Colonic mucosa (tissue), 4 donors: ENCODE measurements at places on chromosomes 1 and 21.
A peak's percentile ranks its signal among the peaks of the same experiment; 100 is the strongest.

GRCh38 chr21:46022551-46023525, 41.3 kb downstream of the COL6A1 start:
- no peak for DNase-seq

DNA sequence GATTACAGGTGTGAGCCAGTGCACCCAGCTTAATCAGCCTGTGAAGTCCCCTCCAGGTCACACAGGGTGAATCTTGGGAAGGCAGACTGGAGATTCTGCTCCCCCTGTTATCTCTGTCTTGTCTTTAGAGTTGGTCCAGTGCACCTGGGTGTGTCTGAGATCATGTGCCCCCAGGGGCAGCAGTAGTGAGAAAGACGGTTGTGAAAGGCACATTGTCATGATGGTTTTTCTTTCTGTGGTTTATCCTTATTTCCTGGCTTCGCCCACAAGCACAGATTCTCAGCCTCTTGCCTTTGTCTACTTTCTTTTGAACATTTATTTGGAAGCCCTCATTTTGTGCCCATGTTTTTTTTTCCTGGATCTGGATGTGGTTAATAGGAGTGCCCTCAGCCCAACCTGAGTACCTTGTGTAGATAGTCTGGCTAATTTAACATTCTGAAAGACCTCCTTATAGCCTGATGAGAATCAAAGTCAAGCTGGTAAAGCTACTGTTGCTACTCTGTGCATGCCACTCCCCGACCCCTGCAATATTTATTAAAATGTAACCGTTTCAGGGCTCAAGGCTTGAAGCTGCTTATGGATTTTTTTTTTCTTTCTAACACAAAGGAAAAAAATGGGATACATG, 23.7 kb downstream of the UCK2 start:
- DNase-seq: no peak

DNA sequence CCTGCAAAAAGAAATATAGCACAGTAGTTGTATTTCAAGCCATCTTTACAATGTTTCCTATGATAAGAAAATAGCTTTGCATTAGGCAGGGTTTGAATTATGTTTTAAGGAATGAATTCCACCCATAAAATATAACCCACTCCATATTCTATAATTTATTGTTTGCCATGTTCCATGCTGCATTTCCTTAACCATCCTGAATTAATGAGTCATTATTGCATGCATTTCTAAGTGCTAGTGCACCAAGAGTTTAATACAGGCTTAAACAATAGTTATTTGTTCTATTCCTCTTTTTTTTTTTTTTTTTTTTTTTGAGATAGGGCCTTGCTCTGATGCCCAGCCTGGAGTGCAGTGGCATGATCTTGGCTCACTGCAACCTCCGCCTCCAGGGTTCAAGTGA, 45.2 kb downstream of the MIGA1 start:
- DNase-seq: no peak

GRCh38 chr1:201036188-201036842, 12.8 kb upstream of the KIF21B start:
- no peak for DNase-seq

GRCh38 chr1:22953057-22953739, 19.5 kb downstream of the LACTBL1 start:
- no peak for DNase-seq

DNA sequence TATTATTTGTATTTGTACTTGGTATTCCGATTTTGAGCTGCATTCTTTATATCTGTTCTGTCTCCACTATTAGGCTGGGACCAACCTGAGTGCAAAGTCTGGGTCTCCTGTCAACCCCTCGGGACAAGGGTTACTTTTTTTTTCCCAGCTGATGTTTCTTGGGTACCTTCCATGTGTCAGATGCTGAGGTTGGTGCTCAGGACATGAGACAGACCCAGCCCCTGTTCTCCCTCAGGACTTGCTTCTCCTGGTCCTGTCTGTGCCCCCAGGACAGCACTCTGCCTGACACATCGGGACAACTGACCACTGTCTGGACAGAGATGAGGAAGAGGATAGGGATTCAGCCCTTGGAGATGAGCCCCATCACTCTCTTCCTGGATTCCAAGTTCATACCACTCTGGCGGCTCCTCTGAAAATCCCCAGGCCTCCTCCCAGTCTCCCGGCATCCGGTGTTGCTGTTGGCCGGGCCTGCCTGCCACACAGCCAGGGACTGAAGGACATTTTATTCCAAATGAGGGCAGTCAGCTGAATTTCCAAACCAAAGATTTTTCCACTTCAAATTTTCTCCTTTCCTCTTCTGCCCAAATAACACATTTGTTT, 55.6 kb upstream of the FMOD start:
- DNase-seq: peak; percentile 47

DNA sequence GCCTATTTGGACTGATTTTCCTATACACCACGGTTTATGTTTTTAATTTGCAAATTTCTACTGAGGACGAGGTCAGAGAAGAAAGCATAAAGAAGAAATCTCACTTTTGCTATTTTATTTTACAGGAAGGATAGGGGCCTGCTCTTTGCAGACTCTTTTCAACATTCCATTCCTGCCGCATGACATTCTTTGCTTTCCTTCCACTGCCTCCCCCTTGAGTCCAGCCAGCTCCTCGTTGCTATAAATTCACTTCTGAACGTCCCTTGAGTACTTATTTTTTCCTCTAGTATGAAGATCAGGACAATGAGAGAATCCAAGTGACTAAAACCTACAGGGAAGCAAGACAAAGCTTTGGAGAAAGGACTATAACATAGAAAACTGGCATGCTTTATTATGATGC, 53.4 kb upstream of the PTGFR start:
- DNase-seq: no peak

- no peak for DNase-seq
Measured at GRCh38 chr1:61746813-61747212, 4.5 kb downstream of the PATJ start.

DNA sequence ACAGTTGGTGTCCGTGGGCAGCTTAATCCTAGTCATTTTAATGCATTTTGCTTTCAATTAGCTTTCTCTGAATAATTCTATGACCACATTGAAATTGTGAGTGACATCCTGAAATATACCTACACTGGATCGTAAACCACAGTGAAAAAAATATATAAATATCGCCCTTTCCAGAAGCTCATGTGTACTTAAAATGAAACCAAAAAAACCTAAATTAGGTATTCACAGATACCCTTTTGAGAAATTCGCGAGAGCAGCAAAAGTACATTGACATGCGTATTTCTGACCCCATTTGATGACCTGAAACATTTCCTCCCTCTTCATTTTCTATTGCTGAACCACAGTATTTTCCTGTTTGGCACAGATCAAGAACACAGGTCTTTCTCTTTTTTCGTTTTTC, 253.8 kb downstream of the LTN1 start:
- no peak for DNase-seq

- no peak for DNase-seq
Measured at GRCh38 chr1:115929881-115930280, 46.4 kb upstream of the SLC22A15 start.

GRCh38 chr1:177130451-177130945, 34.0 kb downstream of the ASTN1 start:
- no peak for DNase-seq

DNA sequence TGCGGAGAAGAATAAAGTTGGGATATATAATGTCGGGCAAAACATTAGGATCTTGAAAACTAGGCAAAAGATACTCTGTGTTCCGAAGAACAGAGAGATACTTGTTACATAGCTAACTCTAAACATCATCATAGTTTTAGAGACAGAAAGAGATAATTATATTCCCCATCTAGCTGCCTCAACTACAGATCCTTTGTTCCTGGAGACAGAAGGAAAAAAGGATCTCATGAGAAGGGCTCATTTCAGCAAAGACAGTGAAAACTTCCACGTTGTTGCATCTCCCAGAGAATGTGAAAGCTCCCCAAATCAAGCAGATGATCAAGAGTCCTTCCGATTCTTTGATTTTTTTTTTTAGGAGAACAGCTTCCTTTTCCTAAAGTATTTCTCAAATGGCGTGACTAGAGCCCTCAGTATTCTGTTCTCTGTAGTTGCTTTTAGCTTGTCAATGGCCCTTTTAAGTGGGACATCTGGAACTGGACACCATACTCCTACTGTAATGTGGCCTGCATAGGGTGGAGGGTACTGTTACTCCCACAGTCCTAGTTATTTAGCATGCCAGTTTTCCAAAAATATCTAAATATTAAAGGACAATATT, 1048.2 kb downstream of the TTLL7 start:
- no peak for DNase-seq

GRCh38 chr1:71561729-71562128, 480.9 kb upstream of the ZRANB2 start:
- no peak for DNase-seq

- peak; percentile 56 for DNase-seq
Measured at GRCh38 chr1:47696737-47697441, 259.0 kb downstream of the FOXD2 start.

GRCh38 chr1:247332215-247332622, 552 bp upstream of the ZNF496 start:
- peak; percentile 45 for DNase-seq

DNA sequence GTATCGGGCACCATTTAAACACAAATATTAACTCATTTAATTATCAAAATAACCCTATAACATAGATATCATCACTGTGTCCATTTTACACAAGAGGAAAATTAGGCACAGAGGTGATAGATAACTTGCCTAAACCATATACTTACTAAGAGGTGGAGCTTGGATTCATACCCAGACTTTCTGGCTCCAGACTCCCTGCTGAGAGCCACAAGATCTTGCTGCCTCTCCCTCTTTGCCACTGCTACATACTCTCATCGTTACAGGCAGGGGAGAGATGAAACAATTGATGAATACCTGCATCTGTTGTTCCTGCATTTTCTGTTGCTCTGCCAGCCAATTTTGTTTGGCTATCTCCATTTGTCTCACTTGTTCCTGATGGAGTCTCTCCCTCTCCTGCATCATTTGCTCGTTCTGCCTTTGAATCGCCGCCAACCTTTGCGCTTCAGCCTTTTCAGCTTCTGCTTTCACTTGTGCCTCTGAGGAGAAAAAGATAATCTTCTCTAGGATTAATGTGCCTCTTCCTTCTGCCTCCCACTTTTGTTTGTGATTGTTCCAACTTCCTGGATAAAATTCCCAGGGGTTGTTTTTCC, 10.6 kb downstream of the GBP5 start:
- DNase-seq: no peak

DNA sequence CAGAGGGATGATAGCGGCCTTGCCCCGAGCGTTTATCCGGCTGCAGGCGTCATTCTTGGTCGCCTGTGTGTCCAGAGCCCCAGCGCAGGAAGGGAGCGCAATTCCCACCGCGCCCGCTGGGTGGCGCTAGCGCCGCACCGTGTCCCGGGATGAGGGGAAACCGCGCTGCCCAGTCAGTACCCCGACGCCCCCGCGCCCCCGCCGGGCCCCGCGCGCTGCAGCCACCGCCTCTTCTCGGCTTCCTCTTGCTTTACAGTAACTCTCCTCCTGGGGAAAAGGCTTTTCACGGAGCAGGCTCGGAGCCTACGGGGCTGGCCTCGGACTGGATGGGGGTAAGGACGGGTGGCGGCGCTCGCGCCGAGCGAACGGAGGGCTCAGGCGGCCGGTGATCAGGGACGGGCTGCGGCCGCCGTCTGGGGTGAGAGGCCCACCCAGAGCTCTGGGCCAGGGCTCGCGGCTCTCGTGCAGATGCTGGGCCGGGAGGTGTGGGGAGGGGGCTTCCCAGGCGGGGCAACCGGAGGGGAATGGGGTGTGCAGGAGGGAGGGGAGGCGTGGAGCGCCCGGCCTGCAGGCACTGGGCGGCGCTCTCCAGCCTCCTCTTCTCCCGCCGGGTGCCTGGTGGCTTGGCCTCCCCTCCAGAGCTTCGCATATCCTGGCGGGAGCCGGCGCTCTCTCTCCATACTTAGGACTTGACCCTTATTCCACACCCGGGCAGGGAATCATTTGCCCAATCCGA, 29.8 kb downstream of the TEX35 start:
- DNase-seq: peak; percentile 94

DNA sequence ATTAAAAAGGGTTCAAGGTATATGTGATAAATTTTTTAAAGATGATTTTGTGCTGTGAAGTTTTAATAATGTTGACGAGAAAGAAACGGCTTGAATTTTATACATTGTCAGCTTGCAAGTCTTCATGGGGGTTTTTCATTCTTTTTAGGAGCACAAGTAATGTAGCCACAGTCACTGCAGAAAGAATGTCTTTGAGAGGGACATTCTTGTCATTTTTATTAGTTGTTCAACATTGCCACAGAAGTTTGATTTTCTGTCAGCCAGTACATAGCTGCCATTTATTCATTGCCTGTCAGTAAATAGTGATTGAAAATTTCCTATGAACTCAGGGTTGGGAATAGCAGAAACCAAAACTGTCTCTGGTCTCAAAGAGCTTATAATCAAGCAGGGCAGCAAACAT, 156.3 kb downstream of the DHRS3 start:
- no peak for DNase-seq

DNA sequence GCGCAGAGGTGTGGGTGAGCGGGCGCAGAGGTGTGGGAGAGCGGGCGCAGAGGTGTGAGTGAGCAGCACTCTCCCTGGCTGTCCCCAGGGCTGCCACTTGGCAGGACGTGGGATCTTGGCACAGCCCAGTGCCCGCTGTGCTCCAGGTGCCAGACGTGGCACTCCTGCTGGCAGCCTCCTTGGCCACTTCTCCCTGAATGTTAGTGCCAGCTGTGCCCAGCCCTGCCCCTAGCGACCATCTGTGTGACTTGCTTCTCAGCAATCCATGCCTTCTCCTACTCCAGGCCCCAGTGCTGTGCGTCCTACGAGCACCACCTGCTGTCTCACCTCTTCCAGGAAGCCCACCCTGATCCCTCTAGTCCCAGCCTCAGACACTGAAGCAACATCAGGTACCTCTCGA, 30.5 kb downstream of the KRTAP10-1 start:
- DNase-seq: peak; percentile 46

DNA sequence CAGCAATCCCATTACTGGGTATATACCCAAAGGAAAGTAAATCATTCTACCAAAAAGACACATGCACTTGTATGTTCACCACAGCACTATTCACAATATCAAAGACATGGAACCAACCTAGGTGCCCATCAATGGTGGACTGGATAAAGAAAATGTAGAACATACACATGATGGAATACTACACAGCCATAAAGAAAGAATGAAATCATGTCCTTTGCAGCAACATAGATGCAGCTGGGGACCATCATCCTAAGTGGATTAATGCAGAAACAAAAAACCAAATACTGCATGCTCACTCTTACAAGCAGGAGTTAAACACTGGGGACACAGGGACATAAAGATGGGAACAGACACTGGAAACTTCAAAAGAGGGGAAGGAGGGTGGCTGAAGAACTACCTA, 8.7 kb downstream of the ANP32E start:
- DNase-seq: no peak

DNA sequence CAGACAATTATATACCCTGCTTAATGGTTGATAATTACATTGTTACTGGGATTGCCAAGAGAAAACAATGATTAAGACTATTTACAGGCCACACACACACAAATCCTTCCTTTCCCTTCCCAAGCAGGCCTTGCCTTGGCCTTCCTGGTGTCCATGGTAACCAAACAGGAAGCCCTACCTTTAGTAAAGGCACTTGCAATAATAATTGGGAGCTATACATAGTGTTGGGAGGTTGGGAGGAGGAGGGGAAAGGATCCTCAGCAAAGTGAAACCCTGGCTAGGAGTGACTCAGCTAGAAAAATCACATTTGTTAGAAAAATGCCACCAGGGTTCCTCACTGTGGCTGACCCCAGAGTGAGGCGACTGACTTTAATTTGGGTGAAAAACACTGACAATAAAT, 122.3 kb upstream of the ADAR start:
- DNase-seq: no peak

GRCh38 chr1:41963636-41964035, 44.9 kb upstream of the HIVEP3 start:
- DNase-seq: no peak
